ENCODE measurements at places on chromosomes 6 and 20. TPM values are rescaled to one million over a fixed set of nuclear protein-coding genes. Genes with fewer than 3 reads are reported as not detected.

HDGFL1 gene
- not detected for polyA plus RNA-seq

TAAR2 gene
- not detected for polyA plus RNA-seq

OR2H1 gene
- not detected for polyA plus RNA-seq

RIPPLY2 gene
- polyA plus RNA-seq = 14.6 TPM

NKX2-4 gene
- polyA plus RNA-seq = not detected
